ENCODE measurements at places on chromosomes 2 and 18.
A peak's percentile ranks its signal among the peaks of the same experiment; 100 is the strongest.

DNA sequence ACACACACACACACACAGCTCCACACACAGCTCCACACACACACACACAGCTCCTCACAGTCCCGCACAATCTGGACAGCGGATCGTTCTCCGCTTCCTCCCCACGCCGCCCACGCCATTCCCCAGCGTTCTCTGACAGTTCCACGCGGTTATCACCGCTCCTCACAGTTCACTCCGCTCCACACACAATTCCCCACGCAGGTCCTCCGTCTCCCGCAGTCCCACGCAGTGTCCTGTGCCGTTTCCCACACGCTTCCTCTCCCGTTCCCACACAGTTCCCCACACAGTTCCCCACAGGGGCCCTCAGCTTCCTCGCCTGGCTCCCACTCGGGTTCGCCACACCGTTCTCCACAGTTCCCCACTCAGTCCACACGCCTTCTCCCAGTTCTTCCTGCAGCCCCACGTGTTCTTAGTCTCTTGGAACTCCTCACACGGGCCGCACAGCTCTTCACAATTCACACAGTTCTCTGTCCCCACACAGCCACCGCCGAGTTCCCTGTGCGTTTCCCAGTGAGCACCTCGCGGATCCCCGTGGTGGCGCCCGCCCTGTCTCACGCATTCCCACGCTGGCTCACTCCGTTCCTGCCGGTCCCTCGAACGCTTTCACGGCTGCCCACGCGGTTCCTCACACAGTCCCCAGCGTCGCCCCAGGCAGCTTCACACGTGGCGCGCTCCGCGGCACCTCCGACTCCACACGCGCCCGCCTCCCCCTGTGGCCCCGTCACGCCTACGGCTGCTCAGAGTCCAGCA lies 38.4 kb downstream of the KIF1A start:
- no peak for DNase-seq

GRCh38 chr2:144548088-144548487 lies 28.2 kb upstream of the ZEB2 start:
- no peak for DNase-seq

GRCh38 chr2:88517759-88518201 lies 65.3 kb upstream of the FOXI3 start:
- no peak for DNase-seq

GRCh38 chr2:160479269-160479668 lies 14.3 kb downstream of the RBMS1 start:
- no peak for DNase-seq

DNA sequence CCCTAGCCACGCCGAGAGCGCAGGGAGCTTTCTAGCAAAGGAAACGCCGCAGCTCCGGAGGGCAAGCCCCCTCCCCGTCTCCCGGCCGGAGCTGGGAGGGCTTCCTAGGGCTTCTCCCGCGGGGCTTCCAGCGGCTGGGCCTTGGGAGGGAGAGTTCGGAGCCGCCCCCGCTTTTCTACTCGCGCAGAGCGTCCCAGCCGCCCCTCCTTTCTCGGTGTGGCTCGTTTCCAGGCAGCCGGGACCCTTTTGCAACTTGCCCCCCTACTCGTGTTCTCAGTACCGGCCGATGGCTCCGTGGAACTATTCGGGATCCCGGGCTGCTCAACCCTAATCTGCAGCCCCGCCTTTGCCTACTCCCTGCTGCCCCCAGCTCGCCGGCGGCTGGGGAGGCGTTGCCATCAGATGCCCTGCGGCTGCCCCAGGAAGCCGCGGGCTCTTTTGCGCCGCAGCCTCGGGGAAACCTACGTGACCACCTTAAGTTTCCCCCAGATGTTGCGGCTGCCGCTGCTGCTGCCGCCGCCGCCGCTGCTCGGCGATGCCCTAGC lies 1.5 kb upstream of the NR4A2 start:
- DNase-seq: peak; percentile 60

- DNase-seq: no peak
Measured at GRCh38 chr18:55821219-55821618, 233.2 kb upstream of the TCF4 start.

- no peak for DNase-seq
Measured at GRCh38 chr18:12645751-12646203, 12.1 kb downstream of the SPIRE1 start.

- no peak for DNase-seq
Measured at GRCh38 chr2:102599486-102599885, 19.9 kb upstream of the SLC9A2 start.

- no peak for DNase-seq
Measured at GRCh38 chr2:163247156-163247846, 408.7 kb upstream of the KCNH7 start.

DNA sequence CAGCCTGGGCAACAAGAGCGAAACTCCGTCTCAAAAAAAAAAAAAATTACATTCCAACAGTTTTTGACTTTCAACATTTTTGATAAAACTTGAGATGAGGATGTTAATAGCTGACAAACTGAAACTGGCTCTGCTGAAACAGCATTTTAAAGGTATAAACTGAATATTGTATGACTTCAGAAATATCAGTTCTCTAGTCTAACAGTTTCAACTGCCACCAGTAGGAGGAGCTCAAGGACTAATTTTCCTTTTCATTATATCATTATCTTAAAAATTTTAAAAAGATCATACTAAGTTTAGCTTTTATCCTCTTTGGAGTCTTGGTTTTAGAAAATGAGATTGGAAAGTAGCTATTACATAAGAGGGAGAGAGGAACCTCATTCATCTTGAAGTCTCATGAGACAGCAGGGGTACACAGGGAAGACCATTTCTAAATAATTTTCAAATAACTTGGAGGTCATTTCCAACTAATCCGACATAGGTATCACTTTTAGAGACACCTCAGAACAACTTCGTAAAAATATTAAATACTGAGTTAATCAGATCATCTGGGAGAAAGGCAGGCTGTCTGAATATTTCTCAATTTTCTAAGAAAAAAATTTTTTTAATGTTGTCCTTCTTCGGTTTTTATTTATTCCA lies 37.6 kb upstream of the MCM6 start:
- peak; percentile 13 for DNase-seq

DNA sequence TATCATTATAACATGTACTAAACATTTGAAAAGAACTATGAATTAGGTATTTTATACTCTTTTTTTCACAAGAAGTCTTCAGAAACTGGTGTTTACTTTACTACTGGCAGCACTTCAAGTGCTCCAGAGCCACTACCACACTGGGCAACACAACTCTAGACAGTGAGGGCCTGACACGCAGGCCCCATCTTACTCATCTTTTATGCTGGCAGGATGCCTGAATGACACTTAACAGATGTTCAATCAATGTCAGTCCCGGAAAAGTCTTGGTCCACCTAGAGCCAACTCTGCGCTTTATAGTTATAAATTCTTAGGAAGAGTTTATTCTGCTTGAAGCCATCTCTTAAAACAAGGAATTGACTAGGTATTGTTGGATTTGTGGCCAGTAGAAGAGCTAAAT lies 8.7 kb upstream of the WIPF1 start:
- DNase-seq: no peak

DNA sequence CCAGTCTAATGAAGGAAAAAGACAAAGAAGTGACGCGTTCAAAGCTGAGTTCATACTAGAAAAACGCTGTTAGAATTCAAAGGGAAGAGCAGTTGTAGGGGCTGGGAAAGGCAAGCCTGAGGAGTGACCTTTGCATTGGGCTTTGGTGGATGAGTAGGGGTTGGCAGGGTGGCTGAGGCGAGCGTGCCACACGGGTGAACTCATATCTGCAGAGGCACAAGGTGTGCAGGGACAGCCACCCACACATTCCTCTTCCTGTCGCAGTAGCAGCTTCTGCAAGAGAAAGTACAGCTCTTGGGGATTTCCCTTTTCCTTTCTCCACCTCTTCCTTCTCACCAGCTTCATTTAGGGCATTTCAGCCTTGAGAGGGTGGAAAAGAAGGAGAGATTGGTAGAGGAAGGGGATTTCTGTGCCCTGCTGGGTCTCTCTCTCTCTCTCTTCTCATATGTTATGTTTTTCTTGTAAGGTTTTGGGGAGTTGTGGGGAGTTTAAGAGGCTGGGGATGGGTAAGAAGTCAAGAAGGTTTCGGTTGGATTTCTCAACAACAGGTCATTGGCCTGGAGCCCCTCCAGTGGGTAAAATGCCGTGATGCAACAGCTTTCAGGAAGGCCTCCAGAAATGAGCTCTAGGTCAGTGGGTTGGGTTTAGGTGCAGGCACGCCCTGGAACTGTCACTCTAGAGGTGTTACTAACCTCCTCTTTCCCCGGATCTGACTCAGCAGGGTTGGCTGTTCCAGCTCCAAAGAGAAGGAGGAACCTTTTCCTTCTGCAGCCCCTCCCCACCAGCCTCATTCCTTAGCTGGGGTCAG lies 40.1 kb downstream of the ODC1 start:
- DNase-seq: peak; percentile 14

GRCh38 chr18:28960146-28960545 lies 783.2 kb upstream of the CDH2 start:
- no peak for DNase-seq

GRCh38 chr2:33457556-33458247 lies 18.7 kb upstream of the RASGRP3 start:
- no peak for DNase-seq

GRCh38 chr2:101758001-101758400 lies 60.5 kb downstream of the MAP4K4 start:
- no peak for DNase-seq

DNA sequence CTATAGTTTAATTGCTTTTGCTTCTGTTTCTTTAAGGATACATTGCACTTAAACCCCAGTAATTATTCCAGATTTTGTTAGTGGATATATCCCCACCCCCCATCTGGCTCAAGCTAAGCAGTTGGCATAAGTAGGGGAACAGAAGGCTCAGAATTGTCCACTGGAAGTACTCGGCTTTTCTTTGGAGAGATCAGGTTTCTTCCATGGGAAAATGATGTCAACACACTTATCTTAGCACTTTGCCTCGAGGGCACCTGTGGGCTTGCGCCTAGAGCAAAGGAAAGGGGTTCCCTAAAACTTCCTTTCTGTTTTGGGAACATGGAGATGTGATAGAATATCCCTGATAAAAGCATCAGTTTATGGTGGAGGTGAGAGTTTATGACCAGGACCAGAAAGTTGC lies 130.6 kb downstream of the FMNL2 start:
- DNase-seq: no peak
